ENCODE measurements at places on chromosomes 4 and X.
A peak's percentile ranks its signal among the peaks of the same experiment; 100 is the strongest.

DNA sequence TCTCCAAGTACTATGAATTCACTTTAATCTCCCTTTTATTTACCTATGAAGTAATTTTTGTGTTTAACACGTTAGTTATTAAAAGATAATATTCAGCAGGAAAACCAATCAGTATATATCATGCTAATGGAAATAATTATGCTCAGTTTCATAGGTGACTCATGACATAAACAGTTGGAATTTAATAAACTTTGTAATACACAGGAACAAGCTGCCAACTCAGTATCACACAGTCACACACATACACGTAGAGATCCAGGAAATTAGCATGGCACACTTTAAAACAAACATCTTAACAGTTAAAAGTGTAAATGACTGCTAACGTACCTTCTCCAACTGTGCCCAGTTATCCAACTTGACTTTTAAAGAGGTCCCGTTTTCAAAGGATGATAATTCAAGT is 2.3 kb downstream of the SPATA4 start:
- DNase-seq: no peak

DNA sequence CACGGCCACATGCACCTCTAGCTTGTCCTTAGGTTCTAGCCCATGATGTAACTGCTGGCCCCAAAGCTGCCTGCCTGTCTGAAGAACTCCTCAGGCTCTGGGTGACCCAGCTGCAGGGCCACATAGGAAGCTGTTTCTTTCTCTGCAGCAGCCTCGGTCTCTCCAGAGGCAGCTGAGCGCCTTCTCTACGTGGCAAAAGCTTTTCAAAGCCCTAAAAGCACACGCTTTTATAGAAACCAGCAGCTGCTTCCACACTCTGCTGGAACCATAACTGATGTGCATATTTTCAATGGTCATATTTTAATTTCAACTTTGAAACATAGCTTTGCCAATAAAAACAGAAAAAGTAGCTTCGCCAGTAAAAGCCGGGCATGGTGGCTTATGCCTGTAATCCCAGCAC is 37.4 kb downstream of the FAM53A start:
- no peak for DNase-seq

GRCh38 chr4:26459054-26459755 is 31.1 kb downstream of the CCKAR start:
- peak; percentile 52 for DNase-seq

DNA sequence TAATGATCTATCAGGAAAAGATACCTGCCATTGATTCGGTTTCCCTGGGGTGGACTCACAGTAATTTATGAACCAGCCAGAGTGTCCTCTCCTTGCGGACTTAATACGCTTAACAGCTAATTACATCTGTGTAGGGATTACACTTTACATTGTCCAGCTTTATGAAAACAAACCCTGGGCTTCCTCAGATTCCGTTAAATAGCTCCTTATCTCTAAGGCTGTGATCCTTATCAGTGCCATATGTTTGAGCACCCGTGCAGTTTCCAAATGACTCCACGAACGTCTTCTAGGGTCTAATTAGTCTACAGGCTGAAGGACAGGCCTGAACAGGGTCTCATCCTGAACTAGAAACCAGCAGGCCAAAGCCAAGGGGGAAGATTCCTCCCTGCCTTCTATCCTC is 56.9 kb downstream of the KDR start:
- no peak for DNase-seq

DNA sequence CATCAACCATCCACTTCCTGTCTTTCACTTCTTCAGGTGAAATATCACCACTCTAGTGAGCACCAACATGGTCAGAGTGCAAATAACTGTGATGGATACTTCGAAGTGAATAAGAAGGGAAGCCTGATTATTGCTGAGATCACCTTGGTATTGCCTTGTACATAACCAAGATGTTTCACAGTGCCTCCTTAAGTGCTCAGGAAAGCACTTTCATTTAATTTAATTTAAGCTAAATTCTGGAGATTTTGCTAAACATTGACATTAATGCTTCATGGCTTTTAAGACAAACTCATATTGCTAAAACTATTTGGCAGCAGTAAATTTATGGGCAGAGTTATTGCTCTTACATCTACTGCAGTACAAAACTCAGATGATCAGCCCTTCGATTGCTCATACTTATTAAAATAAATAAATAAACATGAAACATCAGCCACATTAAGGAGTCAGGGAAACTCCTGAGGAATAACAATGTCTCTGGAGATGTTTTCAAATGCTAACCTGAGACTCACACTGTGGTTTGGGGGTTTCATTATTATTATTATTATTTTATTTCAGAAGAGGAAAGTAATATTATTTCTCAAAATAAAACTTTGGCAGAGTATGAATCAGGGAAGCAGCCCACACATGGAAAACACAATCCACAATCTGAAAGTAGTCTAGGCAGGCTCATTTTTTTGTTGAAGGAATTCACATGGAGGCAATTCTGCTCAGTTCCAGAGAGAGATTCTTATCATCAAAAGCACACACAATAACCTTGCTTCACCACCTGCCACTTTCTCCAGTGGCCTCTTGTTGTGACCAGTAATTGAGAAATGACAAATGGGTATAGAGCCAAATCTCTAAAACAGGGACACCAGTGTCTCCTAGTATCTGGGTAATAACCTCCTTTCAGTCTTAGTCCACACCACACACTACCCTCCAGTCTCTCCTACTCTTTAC is 344.2 kb downstream of the MAPK10 start:
- DNase-seq: no peak

GRCh38 chr4:130814896-130815295 is 1718.9 kb downstream of the C4orf33 start:
- DNase-seq: no peak

DNA sequence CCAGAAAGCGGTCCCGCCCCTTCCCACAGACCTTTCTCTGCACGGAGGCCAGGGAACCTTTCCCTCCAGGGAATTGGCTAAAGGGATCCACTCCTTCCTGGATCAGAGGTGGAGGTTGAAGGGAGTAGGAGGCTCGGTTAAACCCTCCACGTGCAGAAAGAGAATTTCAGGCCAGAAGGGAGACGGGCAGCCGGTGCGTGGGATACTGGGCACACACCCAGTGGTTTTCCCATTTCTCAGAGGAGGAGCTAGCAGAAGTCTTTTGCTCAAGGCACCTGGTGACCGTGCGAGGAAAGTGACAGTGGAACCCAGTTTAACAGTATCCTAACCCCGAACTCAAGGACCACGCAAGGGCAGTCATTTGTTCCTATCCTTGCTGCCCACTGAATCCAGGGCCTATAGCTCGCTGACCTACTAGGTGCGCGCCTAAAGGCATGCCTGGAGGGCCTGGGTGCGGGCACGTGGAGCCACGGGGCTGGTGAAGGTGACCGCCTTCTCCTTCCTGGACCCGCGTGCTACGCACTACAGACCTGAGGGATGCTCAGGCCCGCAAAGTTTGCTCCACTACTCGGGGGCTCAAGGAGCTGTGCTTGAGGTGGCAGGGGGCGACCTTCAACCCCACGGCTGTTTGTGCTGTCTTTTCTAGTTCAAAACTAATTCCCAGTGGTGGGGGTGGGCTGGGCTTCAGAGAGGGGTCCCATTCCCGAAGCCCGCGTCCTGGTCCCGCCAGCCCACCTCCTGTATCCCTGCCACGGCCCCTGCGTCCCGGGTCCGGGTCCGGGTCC is 587 bp upstream of the AFF2 start:
- no peak for DNase-seq

DNA sequence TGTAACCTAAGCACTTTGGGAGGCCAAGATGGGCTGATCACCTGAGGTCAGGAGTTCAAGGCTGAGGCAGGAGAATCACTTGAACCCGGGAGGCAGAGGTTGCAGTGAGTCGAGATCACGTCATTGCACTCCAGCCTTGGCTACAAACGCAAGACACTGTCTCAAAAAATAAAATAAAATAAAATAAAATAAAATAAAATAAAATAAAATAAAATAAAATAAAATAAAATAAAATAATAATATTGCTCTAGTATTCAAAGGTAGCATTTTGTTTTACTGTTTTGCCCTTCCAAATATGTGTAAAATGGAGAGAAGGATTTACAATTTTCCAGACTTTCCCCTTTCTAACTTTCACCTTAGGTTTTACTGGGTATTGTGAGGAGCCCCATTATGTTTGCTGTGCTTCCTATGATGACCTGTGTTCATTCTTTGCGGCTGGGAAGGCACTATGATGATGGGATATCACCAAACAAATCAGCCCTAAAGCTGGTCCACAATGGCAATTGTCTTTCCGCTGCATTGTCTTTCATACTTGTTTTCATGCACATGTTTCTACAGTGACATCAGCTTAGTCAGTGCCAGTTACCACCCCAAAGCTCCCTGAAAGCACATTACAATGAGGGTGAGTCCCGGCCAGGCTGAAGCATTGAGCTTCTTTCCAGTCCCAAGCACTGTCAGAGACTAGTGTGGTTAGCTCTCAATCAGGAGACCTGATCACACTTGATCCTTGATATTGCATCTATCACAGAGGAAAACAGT is 50.8 kb downstream of the DTHD1 start:
- DNase-seq: no peak

GRCh38 chr4:153757407-153757806 is 2.4 kb downstream of the RNF175 start:
- no peak for DNase-seq

GRCh38 chr4:89257376-89257775 is 50.2 kb downstream of the GPRIN3 start:
- DNase-seq: no peak

- DNase-seq: no peak
Measured at GRCh38 chr4:168817370-168817769, 192.7 kb downstream of the CBR4 start.

GRCh38 chr4:101458473-101458872 is 111.1 kb upstream of the PPP3CA start:
- DNase-seq: no peak

GRCh38 chr4:159290321-159291030 is 187.6 kb downstream of the RAPGEF2 start:
- DNase-seq: no peak

Data from H7 (cell line).